H9 (cell line): ENCODE measurements at places on chromosomes 3 and 15.

- DNase-seq, result no peak
- H3K4me3 ChIP-seq, result no peak overlapping the region
- H3K27ac ChIP-seq, result no peak overlapping the region
- 0 out of 2 replicates have a peak, but pooled peaks cover 2% of the 10 kb centered on the region for H3K4me1 ChIP-seq
Observed at GRCh38 chr3:114285648-114286230, 8.1 kb upstream of the TIGIT start.

DNA sequence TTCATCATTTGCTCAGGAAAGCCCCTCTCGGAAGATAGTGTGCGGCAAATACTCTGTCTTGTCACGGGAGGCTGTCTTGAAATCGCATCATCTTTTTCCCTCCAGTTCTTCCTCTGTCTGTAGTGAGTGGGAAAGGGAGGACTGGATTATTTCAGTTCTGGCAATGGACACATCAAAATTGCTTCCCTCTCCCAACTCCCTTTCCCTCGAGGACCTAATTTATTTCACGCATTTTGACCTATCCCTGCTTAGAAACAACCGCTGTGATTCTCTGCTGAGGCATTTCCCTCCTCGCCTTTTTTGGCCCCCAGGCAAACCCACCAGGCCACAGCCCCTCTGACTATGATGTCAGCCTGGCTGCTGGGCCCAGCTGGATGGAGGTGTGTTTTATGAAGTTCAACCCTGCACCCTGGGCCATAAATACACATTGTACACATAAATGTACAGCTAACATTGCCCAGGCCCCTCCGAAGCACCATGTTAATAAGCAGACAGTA lies 138.7 kb upstream of the LRTM1 start:
- no peaks in the 10 kb centered on the region for H3K27me3 ChIP-seq
- H3K36me3 ChIP-seq, result no peaks in the 10 kb centered on the region
- H3K27ac ChIP-seq, result no peak overlapping the region
- DNase-seq, result no peak
- H3K4me3 ChIP-seq, result no peak overlapping the region

DNA sequence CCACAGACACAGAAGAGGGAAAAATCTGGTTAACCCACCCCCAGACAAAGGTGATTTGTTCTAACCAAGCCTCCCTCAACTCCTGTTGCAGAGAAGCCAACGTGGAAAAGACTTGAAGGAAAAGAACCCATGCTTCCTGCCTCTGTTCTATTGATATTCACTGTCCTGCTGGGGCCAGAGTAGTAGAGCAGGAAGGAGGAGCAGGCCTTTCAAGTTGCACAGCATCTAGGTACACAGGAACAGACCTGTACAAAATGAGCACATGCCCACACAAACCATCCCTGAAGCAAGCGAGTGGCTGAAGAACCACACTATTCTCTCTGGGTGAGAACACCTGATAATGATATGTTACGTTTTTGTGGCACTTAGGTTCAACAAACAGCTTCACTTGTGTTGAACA lies 29.9 kb downstream of the RASGRP1 start:
- no peaks in the 10 kb centered on the region for H3K27me3 ChIP-seq
- no peak overlapping the region for H3K27ac ChIP-seq
- no peak for DNase-seq
- H3K4me3 ChIP-seq, result no peak overlapping the region
- no peaks in the 10 kb centered on the region for H3K4me1 ChIP-seq

GRCh38 chr3:19348941-19349564 lies 200.7 kb downstream of the KCNH8 start:
- H3K4me3 ChIP-seq, result no peak overlapping the region
- DNase-seq, result peak; percentile 28
- no peaks in the 10 kb centered on the region; the same call in 1 of the 2 replicates for H3K4me1 ChIP-seq

GRCh38 chr3:123405021-123405420 lies 43.9 kb downstream of the ADCY5 start:
- no peaks in the 10 kb centered on the region for H3K36me3 ChIP-seq
- no peak for DNase-seq
- H3K4me3 ChIP-seq, result no peak overlapping the region
- H3K27ac ChIP-seq, result no peak overlapping the region
- peaks cover 2% of the 10 kb centered on the region for H3K4me1 ChIP-seq

- peaks cover 12% of the 10 kb centered on the region for H3K4me1 ChIP-seq
- H3K27ac ChIP-seq, result no peak overlapping the region
- no peaks in the 10 kb centered on the region for H3K36me3 ChIP-seq
- no peak for DNase-seq
Observed at GRCh38 chr3:172070269-172070668, 30.9 kb downstream of the FNDC3B start.

DNA sequence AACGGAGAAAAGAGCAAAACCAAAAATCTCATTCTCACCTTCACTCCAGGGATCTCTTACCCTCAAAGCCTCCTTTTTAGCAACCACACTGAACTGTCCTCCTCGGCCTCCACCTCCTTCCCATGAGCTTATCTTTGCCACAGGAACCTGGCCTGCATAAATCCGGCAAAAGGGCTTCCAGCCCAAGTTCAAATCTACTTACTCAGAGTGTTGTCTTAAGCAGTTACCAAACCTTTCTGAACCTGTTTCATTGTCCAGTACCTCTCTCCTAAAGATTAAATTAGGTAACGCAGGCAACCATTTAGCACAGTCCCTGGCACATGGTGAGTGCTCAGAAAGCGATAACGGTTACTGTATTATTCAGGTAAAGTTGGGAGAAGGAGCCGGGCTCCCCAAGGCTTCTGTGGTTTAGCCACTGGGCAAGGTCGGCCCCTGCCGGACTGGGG lies 777 bp downstream of the CIB1 start:
- no peaks in the 10 kb centered on the region; the same call in 1 of the 2 replicates for H3K4me1 ChIP-seq
- H3K27me3 ChIP-seq, result no peaks in the 10 kb centered on the region
- no peak for DNase-seq
- peak overlapping the region; percentile 81 for H3K4me3 ChIP-seq
- H3K36me3 ChIP-seq, result peaks cover 32% of the 10 kb centered on the region

DNA sequence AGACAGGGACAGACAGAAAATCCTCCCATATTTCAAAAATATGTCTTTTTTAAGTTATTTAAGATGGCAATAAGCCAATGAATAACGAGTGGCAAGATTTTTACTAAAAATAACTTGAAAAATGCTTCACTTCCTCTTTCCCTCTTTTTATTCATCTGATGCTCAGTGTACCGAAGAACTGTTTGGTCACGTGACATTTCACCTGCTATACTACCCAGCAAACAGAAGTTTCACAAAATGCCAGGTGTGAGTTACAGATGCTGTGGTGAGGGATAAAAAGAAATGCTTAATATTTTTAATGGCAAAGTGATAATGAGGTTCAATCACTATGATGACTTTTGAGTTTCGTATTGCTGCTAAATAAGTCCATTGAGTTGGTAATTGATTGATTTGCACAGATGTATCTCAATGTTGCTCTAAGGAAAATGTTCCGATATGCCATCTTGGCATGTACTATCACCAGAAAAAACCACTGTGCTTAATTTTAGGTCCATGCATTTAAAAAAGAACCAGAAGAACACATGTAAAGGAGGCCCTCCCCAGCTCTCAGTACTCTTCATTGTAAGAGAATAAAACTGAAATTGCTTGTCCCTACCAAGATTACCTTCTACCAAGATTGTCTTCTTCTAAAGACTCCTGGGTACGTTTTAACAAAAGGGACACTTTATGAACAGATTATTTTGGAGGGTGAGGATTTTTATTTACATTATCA lies 26.0 kb upstream of the SEC62 start:
- no peak overlapping the region for H3K4me3 ChIP-seq
- no peak overlapping the region for H3K27ac ChIP-seq

- H3K27me3 ChIP-seq, result peaks cover 23% of the 10 kb centered on the region
- H3K36me3 ChIP-seq, result no peaks in the 10 kb centered on the region
- H3K4me1 ChIP-seq, result no peaks in the 10 kb centered on the region
- no peak overlapping the region for H3K27ac ChIP-seq
Observed at GRCh38 chr3:184234671-184235380, 5.4 kb downstream of the VWA5B2 start.

- H3K4me1 ChIP-seq, result no peaks in the 10 kb centered on the region
- no peak overlapping the region for H3K4me3 ChIP-seq
- no peaks in the 10 kb centered on the region for H3K36me3 ChIP-seq
- DNase-seq, result peak; percentile 49
Observed at GRCh38 chr3:145776782-145777408, 384.1 kb downstream of the PLOD2 start.

- peaks cover 4% of the 10 kb centered on the region; the same call in 1 of the 2 replicates for H3K4me1 ChIP-seq
- no peak overlapping the region for H3K27ac ChIP-seq
- peak; percentile 64 for DNase-seq
- H3K27me3 ChIP-seq, result no peaks in the 10 kb centered on the region
- peaks cover 3% of the 10 kb centered on the region; the same call in 1 of the 2 replicates for H3K36me3 ChIP-seq
Observed at GRCh38 chr15:40762919-40763800, 708 bp upstream of the GCHFR start.

DNA sequence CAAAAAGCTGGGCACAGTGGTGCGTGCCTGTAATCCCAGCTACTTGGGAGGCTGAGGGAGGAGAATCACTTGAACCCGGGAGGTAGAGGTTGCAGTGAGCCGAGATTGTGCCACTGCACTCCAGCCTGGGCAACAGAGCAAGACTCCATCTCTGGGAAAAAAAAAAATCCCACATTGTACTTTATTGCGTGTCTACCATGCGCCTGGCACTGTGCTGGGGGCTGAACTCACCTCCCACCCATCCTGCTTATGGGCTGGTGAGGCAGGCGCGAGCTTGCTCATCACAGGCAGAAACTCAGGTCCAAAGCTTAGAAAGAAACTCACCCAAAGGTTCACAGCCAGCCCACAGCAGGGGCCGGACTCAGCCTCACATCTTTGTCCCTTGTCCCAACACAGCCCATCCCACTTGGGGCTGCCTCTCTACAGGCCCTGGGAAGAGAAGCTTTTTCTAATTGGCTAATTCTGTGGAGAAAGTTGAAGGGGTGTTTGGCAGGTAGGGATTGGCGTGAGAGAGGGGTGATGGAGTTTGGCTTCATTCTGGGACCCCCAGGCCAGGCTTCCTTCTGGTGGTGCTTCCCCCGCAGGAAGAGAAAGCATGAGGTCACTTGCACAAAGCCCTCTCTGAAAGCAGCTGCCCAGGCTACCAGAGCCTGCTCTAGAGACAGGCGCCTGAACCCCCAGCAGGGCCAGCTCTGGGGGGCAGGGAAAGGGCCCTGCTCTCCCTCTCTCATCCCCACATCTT lies 122.6 kb upstream of the SMAD3 start:
- DNase-seq, result no peak
- no peaks in the 10 kb centered on the region for H3K27me3 ChIP-seq
- H3K4me3 ChIP-seq, result no peak overlapping the region
- H3K4me1 ChIP-seq, result no peaks in the 10 kb centered on the region

DNA sequence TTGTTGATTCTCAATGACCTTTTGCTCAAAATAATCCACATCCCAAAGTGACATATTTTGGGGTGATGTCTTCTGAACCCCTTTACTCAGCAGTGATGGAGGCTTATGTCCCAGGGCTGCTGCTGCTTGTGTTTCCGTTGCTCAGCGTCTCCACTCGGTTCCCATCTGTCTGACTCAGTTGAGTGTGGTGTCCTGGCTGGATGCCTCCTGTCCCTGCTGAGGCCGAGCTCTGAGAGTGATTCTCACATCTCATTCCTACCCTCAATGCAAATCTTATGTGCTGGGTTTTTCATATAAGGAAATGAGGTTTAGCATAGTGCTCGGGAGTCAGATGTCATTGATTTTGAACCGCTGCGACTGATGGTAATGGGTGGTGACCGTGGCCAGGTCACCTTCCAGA lies 247.4 kb downstream of the GABRG3 start:
- H3K27me3 ChIP-seq, result no peaks in the 10 kb centered on the region
- no peak overlapping the region for H3K4me3 ChIP-seq
- no peaks in the 10 kb centered on the region for H3K4me1 ChIP-seq
- DNase-seq, result no peak
- no peaks in the 10 kb centered on the region for H3K36me3 ChIP-seq
- H3K27ac ChIP-seq, result no peak overlapping the region

GRCh38 chr3:51718547-51719409 lies 11.9 kb downstream of the GRM2 start:
- DNase-seq, result peak; percentile 92
- H3K4me3 ChIP-seq, result no peak overlapping the region
- H3K4me1 ChIP-seq, result peaks cover 3% of the 10 kb centered on the region; the same call in 1 of the 2 replicates
- H3K27me3 ChIP-seq, result no peaks in the 10 kb centered on the region
- H3K36me3 ChIP-seq, result peaks cover 10% of the 10 kb centered on the region; the same call in 1 of the 2 replicates

DNA sequence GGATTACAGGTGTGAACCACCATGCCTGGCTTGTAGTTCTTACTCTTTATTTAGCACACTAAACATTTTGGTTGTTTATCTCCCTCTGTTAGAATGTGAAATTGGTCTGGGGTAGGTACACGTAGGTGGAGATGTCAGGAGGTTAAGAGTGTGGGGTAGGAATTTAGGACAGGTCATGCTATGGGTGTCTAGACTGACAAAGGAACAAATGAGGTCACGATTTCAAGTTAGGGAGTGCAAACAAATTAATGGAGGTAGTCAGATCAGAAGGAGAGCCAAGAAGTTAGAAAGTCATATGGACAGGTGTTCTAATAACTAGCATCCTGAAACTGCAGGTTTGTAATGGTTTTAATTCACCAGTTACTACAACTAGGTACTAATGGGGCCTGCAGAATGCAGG lies 19.8 kb downstream of the CDV3 start:
- H3K36me3 ChIP-seq, result peaks cover 16% of the 10 kb centered on the region
- no peaks in the 10 kb centered on the region for H3K4me1 ChIP-seq
- H3K27me3 ChIP-seq, result no peaks in the 10 kb centered on the region
- H3K27ac ChIP-seq, result no peak overlapping the region
- no peak for DNase-seq

DNA sequence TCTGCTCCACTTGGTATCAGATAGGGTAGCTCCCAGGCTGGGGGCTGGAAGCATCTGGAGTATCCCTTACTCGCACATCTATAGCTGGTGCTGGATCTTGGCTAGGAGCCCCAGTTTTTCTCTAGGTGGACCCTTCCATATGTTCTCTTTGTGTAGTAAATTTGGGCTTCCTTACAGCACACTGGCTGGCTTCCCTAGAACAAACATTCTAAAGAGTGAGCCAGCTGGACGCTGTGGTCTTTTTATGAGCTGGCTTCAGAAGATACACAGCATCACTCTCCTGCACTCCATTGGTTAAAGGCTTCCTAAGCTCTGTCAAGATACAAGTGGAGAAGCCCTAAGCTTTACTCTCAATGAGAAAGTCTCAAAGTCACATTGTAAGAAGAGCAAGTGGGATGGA lies 322.1 kb downstream of the WDR72 start:
- no peaks in the 10 kb centered on the region for H3K27me3 ChIP-seq
- H3K36me3 ChIP-seq, result no peaks in the 10 kb centered on the region
- H3K4me1 ChIP-seq, result no peaks in the 10 kb centered on the region
- no peak overlapping the region for H3K27ac ChIP-seq

DNA sequence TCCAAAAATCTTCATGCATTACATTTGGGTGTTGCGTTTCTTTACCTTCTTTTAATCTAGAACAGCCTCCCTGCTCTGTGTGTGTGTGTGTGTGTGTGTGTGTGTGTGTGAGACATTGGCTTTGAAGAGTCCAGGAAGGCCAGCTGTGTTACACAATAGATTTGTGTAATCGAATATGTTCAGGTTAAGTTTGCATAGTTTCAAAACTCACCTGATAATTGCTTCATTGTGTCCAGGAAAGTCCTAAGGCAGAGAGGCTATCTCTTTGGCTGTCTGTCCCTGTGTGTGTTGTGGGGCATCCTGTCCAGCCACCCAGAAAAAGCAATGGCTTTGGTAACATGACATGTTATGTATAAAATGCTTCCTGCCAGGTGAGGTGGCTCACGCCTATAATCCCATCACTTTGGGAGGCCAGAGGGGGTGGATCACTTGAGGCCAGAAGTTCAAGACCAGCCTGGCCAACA lies 37.5 kb downstream of the ZNF710 start:
- H3K4me1 ChIP-seq, result peaks cover 11% of the 10 kb centered on the region; the same call in 1 of the 2 replicates
- H3K27me3 ChIP-seq, result no peaks in the 10 kb centered on the region
- no peak overlapping the region for H3K4me3 ChIP-seq
- no peak overlapping the region for H3K27ac ChIP-seq
